HTR-8/SVneo (cell line): ENCODE measurements at places on chromosomes 5 and 9.

GRCh38 chr9:74245866-74246497 lies 251.2 kb upstream of the RORB start:
- DNase-seq, result no peak

GRCh38 chr5:98492258-98492657 lies 281.2 kb upstream of the RGMB start:
- DNase-seq, result no peak

DNA sequence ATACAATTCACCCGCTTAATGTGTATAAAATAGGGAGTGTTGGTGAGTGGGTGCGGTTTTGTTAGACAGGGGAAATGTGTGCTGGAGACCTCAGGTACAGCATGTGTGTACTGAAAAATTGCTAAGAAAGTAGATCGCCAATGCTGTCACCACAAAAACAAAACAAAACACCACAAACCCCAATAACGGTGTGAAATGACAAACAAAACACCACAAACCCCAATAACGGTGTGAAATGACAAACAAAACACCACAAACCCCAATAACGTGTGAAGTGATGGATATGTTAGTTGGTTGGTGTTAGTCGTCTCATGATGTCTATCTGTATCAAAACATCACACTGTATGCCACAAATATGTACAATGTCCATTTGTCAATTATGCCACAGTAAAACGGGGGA lies 14.2 kb upstream of the GFPT2 start:
- no peak for DNase-seq

GRCh38 chr5:155953335-155953734 lies 373.6 kb upstream of the SGCD start:
- DNase-seq, result no peak

DNA sequence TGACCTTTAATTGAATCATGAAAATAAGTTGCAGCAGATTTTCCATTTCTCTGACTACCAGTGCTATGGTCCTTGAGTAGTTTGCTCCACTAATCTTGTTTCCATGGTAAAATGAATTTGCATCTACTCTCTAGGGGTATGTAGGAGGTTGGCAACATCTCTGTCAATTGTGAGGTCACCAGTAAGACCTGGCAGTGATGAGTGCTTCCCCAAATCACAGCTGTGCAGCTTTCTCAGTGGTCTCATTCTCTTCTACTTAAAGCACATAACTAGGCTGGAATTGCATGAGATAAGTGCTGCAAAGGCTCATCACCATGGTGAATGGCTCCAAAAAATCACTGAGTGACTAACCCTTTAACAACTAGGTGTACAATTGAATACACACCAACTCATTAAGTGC lies 36.3 kb downstream of the ADAMTS19 start:
- DNase-seq, result no peak

- no peak for DNase-seq
Measured at GRCh38 chr9:94839398-94839797, 112.9 kb downstream of the AOPEP start.

- no peak for DNase-seq
Measured at GRCh38 chr9:8224381-8224801, 424.8 kb upstream of the DMAC1 start.

DNA sequence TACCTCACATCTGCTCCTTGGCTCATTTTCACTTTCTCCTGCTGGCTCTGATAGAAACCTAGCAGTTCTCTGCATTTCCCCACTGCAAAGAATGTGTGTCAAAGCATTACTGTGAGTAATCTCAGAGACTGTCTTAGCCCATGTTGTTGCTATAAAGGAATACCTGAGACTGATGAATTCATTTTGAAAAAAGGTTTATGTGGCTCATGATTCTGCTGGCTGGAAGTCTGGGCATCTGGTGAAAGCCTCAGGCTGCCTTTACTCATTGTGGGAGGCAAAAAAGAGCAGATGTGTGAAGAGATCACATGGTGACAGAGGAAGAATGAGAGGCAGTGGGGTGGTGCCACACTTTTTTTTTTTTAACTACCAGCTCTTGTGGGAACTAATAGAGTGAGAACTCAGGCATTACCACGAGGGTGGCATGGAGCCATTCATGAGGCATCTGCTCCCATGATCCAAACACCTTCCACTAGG lies 191.6 kb upstream of the CTNND2 start:
- no peak for DNase-seq

GRCh38 chr5:10288592-10289219 lies 19.0 kb downstream of the CMBL start:
- DNase-seq, result no peak

- peak; percentile 22 for DNase-seq
Measured at GRCh38 chr9:96418920-96419690, 935 bp upstream of the ZNF367 start.

DNA sequence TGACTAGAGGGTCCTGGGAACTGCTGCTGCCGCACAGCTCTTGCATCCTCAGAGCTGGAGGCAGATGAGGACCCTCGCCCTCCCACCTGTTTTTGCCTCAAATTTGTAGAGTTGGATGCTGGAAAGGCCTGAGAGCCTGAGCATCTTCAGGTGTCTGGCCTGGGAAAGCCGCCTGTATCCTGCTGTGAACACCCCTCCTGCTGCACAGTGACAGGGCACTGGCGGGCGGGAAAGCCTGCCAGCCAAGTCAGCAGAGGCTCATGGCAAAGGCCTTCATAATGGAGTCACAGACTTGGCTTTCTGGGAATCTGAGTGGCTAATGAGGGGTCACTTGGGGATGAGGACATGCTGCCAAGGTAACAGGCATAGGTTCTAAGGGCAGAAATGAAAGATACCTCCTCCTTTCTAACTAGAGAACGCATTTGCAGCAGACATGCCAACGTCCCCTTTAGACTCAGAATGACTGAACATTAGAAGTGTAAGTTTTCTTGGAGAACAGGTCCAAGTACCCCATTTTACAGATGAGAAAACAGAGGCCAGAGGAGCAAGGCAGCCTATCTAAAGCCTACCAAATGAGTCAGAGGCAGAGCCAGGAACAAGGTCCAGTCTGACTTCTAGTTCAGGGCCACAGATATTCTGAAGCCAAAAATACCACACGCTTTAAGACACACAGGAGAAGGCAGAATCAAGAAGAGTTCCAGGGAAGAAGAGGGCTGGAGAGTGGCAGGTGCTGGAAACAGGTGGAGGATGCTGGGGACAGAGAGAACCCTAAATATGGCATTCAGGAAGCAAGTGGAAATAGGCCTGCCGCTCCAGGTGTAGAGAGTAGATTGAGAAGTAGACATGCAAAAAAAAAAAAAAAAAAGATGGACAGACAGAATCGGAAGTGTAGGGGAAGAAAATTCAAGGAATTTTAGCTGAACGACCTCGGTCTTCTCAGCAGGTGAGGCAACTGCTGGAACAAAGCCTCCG lies 44.1 kb downstream of the EPB41L4B start:
- no peak for DNase-seq

DNA sequence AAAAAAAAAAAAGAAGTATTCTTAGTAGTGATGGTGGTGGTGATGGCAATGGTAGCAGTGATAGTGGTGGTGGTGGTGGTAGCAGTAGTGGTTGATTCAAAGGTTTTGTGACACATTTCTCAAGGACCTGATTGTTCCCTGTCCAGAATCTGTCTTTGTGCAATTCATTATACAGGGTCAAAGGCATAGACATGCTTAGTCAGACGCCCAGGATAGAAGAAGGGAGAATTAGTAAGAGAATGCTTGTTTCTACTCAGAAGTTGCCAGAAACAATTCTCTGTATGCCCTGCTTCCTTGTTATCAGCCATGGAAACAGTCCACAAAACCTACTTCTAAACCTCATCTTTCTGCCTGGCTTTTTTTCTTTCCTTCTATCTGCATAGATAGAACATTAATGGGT lies 89.4 kb downstream of the SLC44A1 start:
- DNase-seq, result no peak

GRCh38 chr5:120228262-120229031 lies 235.7 kb upstream of the PRR16 start:
- DNase-seq, result no peak

- DNase-seq, result no peak
Measured at GRCh38 chr5:71872311-71872864, 153.3 kb downstream of the CARTPT start.

- DNase-seq, result no peak
Measured at GRCh38 chr5:96235008-96235910, 197.8 kb downstream of the PCSK1 start.

GRCh38 chr9:5516453-5517220 lies 6.3 kb downstream of the PDCD1LG2 start:
- no peak for DNase-seq

DNA sequence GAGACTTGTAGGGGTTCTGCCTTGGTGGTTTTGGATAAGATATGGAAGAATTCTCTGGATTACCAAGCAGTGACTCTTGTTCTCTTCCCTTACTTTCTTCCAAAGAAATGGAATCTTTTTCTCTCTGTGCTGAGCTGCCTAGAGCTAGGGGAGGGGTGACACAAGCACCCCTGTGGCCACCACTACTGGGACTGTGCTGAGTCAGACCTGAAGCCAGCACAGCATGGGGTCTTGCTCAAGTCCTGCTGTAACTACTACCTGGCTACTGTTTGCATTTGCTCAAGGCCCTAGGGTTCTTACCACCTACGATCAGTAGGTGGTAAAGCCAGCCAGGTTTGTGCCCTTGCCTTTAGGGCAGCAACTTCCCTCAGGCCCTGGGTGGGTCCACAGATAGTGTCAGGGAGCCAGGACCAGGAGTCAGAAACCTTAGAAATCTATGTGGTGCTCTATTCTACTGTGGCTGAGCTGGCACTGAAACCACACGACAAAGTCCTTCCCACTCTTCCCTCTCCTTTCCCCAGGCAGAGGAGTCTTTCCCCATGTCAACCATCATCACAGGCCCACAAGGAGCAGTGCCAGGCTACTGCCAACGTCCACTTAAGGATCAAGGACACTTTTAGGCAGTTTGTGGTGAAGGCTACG lies 53.8 kb downstream of the SREK1 start:
- no peak for DNase-seq

DNA sequence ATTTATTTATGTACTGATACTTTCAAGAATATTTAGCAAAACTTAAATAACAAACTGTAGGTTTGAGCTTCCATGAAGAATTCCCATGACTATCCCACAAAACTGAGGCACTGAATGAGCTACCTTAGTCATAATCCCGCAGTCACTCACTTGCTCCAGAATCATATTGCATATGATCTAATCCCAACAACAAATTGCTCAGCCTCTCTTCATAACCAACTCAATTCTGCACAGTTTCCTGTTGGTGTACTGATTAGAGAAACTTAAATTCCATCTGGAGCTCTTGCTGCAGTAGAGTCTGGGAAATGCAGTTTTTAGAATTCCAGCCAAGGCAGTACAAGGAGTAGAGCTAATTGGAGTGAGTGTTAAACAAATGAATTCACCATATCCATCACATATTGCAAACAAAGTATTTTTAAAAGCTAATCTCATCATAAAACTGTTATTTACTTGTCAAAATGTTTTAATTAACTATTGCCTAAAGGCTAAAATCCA lies 35.7 kb upstream of the CDH18 start:
- DNase-seq, result no peak

GRCh38 chr9:132834343-132834742 lies 43.7 kb downstream of the AK8 start:
- no peak for DNase-seq

DNA sequence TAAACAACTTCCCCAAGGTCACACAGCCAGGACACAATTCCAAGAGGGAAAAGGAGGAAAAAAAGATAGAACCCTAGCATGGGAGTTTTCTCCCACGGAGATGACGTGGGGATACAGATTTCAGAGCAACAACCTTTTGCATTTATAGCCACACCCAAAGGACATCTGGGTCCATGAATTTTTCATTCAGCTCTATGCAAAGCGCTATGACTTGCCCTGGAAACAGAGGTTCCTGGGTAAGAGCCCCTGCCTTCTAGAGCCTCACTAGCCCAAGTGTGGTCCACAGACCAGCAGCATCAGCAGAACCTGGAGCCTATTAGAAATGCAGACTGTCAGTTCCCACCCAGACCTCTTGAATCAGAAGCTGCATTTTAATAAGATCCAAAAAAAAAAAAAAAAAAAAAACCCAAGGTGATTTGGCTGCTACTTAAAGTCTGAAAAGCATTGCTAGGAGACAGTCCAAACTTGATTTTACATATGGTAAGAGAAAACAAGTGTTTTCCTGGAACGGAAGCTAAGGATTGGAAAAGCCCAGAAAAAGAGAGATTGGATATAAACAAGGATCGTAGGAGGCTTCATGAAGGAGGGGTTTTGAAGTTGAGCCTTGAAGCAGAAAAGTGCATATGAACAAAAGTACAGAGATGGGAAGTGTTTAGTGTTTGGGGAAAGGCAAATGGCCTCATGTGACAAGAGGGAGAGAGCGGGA lies 17.6 kb upstream of the ADAM19 start:
- no peak for DNase-seq

DNA sequence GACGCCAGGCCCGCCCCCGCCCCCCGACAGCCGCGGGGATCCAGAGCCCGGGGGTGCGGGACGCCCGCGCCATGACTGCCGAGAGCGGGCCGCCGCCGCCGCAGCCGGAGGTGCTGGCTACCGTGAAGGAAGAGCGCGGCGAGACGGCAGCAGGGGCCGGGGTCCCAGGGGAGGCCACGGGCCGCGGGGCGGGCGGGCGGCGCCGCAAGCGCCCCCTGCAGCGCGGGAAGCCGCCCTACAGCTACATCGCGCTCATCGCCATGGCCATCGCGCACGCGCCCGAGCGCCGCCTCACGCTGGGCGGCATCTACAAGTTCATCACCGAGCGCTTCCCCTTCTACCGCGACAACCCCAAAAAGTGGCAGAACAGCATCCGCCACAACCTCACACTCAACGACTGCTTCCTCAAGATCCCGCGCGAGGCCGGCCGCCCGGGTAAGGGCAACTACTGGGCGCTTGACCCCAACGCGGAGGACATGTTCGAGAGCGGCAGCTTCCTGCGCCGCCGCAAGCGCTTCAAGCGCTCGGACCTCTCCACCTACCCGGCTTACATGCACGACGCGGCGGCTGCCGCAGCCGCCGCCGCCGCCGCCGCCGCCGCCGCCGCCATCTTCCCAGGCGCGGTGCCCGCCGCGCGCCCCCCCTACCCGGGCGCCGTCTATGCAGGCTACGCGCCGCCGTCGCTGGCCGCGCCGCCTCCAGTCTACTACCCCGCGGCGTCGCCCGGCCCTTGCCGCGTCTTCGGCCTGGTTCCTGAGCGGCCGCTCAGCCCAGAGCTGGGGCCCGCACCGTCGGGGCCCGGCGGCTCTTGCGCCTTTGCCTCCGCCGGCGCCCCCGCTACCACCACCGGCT lies 1.0 kb downstream of the FOXE1 start:
- no peak for DNase-seq

DNA sequence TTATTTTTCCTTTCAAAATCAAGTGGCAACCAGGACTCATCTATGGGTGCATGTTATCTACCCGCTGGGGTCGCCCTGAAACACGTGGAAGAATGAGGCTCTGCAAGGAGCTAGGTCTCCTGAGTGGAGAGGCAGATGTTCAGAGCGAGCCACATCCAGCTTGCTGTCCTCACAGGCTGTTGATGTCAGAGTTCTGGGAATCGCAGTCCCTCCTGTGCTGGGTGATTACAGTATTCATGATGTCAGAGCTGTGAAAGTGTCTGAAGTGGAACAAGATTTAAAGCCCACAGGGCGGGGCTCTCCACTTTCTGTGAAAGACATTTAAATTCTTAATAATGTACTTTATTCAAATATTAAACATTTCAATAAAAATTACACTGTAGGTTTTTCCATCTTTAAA lies 24.4 kb upstream of the LMX1B start:
- DNase-seq, result no peak
